Fibroblast of villous mesenchyme (primary cell): ENCODE measurements at places on chromosomes 7 and 10.
A peak's percentile ranks its signal among the peaks of the same experiment; 100 is the strongest.

DNA sequence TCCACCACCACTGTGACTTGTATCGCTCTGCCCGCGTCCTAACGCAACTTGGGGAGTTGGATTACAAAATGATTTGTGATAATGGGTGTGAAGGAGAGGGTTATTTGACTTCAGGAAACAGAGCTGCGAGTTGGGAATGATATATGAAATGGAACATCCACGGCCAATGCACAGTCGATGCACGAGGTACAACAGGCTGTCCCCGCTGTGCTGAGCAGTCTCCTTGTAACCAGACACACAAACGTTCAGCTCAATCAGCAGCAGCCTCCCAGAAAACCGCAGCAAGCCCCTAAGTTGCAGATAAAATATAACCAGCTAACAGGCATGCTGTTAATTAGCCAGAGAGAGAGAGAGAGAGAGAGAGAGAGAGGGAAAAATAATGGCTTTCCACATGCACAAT, 332.7 kb upstream of the MGMT start:
- DNase-seq = no peak

GRCh38 chr10:60086421-60086820, 180.1 kb upstream of the CCDC6 start:
- no peak for DNase-seq

DNA sequence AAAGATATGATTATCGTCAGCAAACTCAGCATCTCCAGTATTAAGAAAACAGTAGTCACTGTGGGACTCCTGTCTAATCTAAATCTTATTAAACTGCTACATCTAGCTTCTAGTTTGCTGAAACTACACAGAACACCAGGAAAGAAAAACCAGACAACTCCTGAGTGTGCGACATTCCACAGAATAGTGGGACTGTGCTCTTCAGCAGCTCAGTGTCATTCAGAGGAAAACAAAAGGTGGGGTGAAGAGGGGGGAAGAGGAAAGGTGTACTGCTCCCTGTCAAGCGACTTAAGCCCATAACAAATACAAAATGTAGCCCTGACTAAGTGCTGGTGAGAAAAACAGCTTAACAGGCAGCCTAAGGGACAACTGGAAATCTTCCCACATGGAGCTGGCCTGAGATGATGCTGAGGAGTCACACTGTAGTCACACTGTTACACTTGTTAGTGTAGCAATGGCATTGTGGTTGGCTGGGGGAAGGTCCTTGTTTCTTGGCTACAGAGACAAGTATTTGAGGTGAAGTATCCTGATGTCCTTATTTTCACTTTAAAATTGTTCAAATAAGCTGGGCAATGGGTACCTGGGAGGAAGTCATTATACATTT, 135.5 kb downstream of the USP6NL start:
- DNase-seq = no peak

DNA sequence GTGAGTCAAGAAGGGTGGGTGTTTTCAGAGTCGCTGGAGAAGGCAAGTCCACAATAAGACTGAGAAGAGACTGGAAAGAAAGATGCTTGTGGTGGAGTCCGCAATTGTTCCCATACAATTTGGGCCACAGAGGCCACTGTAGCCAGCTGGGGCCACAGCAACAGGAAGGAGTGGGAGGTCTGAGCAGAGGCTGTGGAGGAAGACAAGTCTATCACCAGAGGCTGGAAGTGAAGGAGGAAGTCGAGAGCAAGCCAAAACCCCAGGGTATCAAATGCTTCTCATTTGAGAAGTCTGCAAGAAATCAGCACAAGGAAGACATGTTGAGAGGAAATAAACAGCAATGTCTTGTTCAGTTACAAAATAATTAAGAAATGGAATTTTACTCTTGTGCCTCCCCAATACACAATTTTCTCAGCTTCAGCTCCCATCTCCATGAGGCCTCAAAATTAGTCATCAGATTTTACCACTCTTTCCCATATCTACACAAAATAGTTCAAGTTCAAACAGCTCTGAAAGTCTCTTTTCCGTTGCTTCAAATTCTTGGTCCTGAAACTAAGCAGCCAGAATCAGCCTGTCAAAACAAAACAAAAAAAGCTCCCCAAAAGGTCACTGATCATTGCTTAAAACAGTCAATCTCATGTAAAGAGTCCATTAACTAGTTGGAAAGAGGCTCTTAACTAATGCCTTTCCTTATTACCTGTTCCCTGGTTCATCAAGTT, 31.6 kb downstream of the SLC16A12 start:
- DNase-seq = peak; percentile 81

- no peak for DNase-seq
Observed at GRCh38 chr10:64040781-64041180, 519.6 kb downstream of the REEP3 start.
